ENCODE measurements at places on chromosomes 7 and 10.

GRCh38 chr10:94016727-94017714, 23.3 kb downstream of the PLCE1 start:
- DNase-seq = no peak

DNA sequence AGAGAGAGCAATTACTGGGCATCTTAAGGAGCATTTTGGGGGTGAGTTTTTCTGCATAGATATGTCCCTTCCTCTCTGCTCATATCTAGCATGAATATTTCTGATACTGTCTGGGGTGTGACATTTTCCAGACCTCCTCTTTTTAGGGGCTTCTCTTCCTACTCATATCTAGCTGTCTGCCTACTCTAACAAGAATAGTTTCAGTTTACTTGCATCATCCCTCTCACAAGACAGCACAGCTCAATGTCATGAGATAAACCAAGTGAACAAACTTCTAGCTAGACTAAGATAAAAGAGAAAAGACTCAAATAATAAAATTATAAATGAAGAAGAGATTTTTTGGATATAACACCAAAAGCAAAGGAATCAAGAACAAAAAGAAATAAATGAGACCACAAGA, 419.5 kb upstream of the SORCS1 start:
- no peak for DNase-seq

- no peak for DNase-seq
These were observed 52.6 kb downstream of the TMEM209 start for GRCh38 chr7:130152493-130153210.

- DNase-seq = no peak
These were observed 572.8 kb downstream of the INHBA start for GRCh38 chr7:41130086-41130485.

GRCh38 chr10:26031300-26031699, 97.3 kb downstream of the MYO3A start:
- DNase-seq = no peak

- DNase-seq = no peak
These were observed 511.1 kb downstream of the ZNF37A start for GRCh38 chr10:38605153-38605661.

DNA sequence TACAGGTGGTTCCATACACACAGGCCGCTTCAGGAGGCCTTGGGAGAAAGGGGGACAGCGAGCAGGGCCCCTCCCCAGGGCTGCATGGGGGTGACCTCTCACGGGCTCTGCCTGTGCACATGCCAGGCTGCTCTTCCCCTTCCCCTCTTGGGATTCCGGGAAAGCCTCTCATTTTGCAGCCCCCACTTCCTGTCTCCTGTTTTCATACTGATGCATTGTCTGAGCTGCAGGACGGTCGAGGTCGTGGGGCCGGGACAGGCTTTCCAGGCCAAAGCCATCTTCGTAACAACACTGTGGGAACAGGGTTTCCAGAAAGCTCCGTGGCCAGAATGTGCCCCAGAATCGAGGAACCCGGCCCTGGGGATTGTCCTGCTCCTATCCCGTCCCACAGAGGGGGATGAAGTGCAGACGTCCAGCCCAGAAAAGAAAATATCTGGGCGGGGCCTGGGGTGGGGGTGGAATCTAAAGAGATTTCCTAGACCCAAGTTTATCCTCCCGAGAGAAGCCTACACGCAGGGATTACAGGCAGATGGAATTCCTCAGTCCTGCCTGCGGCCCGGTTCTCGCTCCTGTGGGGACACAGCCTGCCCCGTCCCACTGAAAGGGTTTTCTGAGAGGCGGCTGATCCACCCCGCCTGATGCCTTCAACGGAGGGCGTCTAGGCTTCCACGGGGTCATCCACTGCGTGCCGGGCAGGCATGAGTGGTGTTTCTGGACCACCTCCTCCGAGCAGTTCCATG, 29.5 kb upstream of the DNAAF5 start:
- DNase-seq = no peak

DNA sequence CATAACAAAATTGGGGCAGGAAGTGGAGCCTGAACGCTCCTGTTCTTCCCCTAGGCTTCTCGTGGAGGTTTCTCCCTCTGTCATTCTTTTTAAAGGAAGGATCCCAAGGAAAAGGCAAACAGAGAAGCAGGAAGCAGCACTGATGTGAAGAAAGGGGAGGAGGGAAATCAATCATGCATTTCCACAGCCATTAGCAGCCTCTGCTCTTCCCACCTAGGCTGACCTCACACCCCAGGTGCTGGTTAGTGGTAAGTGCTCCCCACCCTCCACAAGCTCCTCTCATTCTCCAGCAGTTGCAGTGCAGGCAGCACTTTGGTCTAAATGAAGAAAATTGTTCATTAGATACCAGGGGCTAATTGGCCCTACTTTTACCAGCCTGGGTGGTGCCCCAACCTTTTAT, 2.6 kb downstream of the CRHR2 start:
- peak; percentile 49 for DNase-seq

- DNase-seq = no peak
These were observed 18.0 kb upstream of the HILPDA start for GRCh38 chr7:128437426-128438332.

GRCh38 chr10:118737603-118738302, 17.0 kb downstream of the CACUL1 start:
- no peak for DNase-seq

GRCh38 chr7:128304212-128304611, 39.5 kb downstream of the RBM28 start:
- no peak for DNase-seq

DNA sequence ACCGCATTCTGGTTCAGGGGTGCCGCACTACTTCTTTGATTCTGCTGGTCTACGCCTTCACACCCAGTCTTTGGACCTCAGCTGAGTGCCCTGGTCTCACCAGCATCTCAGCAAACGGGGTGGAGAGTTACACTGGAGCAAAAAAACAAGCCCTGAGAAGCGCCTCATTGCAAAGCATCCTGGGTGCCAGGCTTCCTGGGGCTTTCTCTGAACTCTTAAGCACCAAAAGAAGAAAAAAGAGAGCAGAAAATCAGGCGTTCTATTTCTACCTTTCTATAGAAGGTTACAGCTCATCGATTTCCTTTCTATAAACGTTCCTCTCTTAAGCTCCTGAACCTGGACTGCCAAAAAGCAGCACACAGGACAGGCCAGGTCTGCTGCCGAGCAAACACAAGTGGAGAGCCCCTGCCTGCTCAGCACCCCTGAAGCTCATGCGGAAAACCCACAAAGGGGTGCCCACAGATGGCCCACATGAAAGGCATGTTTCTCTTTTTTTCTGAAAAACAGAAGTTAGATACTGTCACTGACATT, 217.9 kb downstream of the SFMBT2 start:
- DNase-seq = no peak

GRCh38 chr7:26368542-26368941, 76.9 kb downstream of the SNX10 start:
- DNase-seq = no peak

- peak; percentile 62 for DNase-seq
These were observed 6.6 kb downstream of the NPC1L1 start for GRCh38 chr7:44534501-44534900.

DNA sequence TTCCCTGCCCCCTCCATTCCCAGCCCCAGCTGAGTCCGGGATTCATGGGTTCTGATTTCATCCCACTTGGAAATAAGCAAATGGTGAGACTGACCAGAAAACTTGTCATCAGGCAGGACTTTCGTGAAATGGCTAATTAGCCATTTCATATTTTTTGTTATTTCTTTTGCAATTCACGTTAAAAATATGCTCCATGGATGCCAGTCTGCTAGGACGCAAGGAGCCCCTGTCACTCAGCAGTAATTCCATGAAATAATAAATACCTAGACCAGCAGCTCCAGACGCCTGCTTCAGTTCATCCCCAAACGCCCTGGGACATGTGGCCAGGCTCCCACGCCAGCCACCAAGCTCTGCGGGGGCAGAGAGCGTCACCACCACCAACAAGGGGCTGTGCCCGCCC, 111.0 kb downstream of the TRIL start:
- DNase-seq = no peak

DNA sequence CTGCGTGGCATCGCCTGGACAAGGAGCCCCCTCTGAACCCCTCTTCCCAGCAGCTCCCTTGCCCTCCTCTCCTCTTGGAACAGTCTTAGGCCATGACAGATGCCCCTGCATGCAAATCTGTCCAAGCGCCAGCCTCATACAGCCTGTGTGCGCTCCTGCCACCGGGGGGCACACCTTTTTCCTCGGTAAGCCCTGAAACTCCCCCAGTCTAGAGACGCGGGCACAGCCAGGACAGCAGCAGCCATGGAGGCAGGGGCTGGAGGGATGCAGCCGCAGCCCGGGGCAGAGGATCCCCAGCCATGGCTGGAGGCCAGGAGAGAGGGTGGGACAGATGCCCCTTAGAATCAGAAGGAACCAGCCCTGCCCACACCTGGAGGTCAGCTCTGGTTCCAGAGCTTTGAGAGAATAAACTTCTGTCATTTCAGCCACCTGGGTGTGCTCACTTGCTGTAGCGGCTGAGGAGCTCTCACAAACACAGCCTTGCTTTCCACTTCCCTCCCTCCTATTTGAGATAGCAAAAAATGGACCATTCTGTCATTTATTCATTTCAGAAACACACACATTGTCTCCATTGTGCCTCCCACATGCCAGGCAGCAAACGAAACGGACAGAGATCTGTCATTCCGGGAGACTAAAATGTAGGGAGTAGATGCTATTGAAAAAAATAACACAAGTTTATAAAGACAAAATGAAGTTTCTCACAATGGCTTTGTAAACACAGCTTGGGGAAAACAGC, 241.5 kb downstream of the WDR37 start:
- no peak for DNase-seq

GRCh38 chr7:138980563-138981291, 462 bp downstream of the KIAA1549 start:
- no peak for DNase-seq

DNA sequence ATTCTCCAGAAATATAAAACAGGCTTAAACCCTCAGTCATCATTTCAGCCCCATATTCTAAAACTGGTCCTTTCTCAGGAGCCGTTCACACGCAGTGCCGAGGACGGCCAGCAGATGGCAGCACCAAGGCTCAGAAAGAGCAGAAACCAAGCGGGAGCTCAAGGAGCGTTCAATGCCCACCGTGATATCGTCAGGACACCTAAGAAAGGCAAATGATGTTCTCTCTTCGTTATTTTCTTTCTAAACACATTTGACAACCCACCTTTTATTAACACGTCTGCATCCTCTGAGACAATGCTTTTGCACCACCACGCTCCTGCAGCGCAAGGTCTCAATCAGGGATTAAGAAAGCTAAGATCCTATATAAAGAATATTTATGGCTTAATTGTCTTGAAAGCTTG, 45.7 kb upstream of the RBM33 start:
- DNase-seq = no peak

- no peak for DNase-seq
These were observed 13.7 kb upstream of the FFAR4 start for GRCh38 chr10:93552780-93553179.

GRCh38 chr10:117365612-117366011, 9.6 kb downstream of the PDZD8 start:
- DNase-seq = no peak

DNA sequence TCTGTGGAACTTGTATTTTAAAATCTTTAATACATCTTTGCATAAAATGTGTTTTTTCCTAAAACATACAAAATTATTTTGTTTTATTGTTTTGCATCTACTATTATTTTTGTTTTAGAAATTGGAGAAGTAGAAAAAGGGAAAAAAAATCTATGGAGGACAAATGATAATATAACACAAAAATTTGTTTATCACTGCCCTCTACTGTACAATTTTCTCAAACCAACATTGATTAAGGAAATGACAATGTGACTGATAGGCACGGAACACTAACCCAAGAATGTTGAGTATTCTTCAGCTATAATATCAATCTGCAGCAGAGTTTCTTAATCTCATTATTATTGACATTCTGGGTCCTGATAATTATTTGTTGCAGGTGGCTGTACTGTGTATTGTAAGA, 9.5 kb upstream of the ING3 start:
- no peak for DNase-seq

DNA sequence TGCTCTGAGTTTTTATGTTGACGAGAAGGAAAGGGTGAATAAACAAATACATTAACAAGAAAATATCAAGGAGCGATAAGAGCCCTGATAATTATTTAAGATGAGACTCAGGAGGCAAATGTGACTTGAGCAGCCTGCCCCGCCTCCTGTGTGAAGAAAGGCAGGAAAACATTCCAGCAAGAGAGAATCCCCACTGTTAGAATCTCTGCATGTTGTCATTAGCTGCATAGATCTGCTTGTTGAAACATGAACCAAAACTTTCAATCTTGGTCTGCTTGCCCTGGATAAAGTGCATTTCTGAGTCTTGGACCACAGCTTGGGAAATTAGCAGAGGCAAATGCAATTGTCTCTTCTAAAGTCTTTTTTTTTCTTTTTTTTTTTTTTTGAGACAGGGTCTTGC, 120.0 kb downstream of the DPP6 start:
- DNase-seq = no peak

DNA sequence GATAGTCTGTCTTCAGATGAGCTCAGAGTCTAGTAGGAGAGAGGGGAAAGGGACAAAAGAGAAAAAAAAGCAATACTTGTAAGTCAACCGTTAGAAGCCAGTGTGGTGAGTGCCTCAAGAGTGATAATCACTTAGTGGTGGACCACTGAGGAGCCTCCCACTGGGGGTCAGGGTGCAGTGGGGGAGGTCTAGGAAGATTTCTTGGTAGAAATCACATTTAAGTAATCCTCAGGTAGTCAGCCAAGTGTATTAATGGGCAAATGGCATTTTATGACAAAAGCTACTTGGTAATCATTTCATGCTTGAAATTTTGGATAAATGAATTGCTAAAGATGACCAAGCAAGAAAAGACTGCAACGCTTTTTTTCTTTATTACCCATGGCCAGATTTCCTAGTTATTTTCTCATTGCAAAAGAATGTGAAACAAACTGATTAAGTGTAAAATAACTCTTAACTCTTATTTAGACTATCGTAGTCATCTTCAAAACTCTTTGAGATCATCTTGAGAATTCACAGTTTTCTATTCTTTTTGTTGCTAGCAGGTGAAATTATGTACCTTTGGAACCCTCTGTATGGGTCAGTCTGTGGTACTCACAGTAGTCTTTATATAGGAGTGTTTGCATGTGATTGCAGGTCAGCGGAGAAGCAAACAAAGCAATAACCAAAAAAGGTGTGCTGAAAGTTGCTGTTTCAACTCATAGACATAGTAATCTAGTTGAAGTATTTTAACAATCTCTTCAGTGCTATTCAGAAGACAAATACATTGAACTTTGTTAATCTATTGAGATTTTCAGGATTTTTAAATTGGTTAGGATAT, 63.9 kb downstream of the PPP1R9A start:
- DNase-seq = no peak

GRCh38 chr10:114629824-114630730, 28.0 kb downstream of the ABLIM1 start:
- no peak for DNase-seq

GRCh38 chr7:42617806-42618457, 293.9 kb downstream of the C7orf25 start:
- no peak for DNase-seq

DNA sequence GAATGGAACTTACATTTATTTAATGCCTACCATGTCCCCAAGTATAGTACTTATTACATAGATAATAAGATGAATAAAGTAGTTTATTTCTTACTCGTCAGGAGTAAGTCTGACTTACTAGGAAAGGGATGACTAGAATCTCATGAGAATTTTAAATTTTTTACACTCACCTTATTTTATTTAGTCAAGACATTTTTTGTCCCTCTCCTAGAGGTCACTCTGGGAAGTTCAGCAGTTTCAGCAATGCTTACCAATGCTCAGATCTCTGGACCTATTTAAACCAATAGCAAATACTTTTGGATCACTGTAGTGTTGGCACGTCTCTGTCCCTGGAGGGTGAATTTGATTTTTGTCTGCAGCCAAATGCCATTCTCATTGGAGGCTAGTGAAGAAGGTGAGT, 10.7 kb upstream of the ACTA2 start:
- no peak for DNase-seq

Data from DMS153 (cell line).